ENCODE measurements at places on chromosomes 7 and 10.

- DNase-seq: no peak
Observed at GRCh38 chr10:130970341-130971122, 341.0 kb downstream of the TCERG1L start.

- no peak for DNase-seq
Observed at GRCh38 chr10:50392966-50393718, 141.8 kb upstream of the ASAH2 start.

GRCh38 chr7:71784180-71784579, 628.0 kb downstream of the CALN1 start:
- DNase-seq: no peak

- DNase-seq: no peak
Observed at GRCh38 chr7:22607180-22607579, 107.2 kb upstream of the STEAP1B start.

DNA sequence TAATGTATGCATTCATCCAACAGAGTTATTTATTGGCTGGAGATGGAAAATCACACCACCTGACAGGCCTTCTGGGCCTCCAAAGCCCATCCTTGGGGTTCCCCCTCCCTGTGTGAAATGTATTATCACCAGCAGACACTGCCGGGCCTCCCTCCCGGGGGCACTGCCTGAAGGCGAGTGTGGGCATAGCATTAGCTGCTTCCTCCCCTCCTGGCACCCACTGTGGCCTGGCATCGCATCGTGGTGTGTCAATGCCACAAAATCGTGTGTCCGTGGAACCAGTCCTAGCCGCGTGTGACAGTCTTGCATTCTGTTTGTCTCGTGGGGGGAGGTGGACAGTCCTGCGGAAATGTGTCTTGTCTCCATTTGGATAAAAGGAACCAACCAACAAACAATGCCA, 15.3 kb downstream of the TACR2 start:
- DNase-seq: no peak

Measured in DMS153 (cell line).